H9 (cell line): ENCODE measurements at places on chromosomes 11 and 22. TPM values are rescaled to one million over a fixed set of nuclear protein-coding genes. Genes with fewer than 3 reads are reported as not detected.
A peak's percentile ranks its signal among the peaks of the same experiment; 100 is the strongest.

Gene TSPAN32
- not detected in 2 replicates for total RNA-seq

- H3K27me3 ChIP-seq: no peaks in the 10 kb centered on the region
- no peaks in the 10 kb centered on the region for H3K36me3 ChIP-seq
- no peak for DNase-seq
- H3K4me3 ChIP-seq: peak overlapping the region; percentile 91
- H3K4me1 ChIP-seq: no peaks in the 10 kb centered on the region
- no peak overlapping the region for H3K27ac ChIP-seq
These were observed 586 bp downstream of the TTLL1 start for GRCh38 chr22:43088627-43088983.

- no peaks in the 10 kb centered on the region for H3K4me1 ChIP-seq
- no peak overlapping the region for H3K4me3 ChIP-seq
- no peak overlapping the region for H3K27ac ChIP-seq
- no peak for DNase-seq
These were observed 64.7 kb downstream of the PARVG start for GRCh38 chr22:44245438-44245837.

GRCh38 chr11:122488892-122489706, 166.4 kb upstream of the UBASH3B start:
- H3K27me3 ChIP-seq: no peaks in the 10 kb centered on the region
- no peak overlapping the region for H3K4me3 ChIP-seq
- no peak for DNase-seq
- no peaks in the 10 kb centered on the region for H3K36me3 ChIP-seq

Gene LMO2
- total RNA-seq: 0.33 and 0.48 TPM in 2 replicates

DNA sequence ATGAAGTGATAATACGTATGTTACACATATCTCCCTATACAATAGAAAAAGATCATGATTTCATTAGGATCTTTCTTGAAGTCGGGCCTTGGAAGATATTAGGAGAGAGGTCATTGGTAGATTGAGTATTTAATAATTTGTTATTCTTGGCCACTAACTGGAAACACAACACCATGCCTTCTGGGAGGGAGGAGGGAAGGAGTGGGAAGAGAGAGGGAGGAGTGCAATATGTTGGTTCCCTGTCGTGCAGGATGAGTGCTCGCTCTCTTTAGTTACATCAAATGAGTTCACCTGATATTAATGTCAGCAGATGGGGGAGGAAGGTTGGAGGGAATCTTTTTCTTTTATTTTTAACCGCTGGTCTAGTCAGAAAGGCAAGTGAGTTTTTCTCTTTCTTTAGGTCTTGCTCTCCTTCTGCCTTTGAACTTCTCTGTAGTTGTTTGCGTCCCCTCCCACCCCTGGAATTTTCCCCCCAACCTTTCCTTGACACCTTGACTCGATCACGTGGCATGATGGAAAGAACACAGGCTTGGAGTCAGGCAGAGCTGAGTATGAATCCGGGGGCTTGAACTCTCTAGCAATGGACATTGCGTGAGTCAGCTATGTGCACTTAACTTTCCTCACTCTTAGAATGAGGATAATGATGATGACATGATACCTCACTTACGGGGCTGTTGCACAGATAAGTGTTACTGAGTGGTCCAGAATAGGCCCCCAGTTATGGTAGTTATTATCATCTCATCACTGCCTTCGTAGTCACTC, 6.2 kb downstream of the ADAMTS15 start:
- DNase-seq: no peak
- 0 out of 2 replicates have a peak, but pooled peaks cover 2% of the 10 kb centered on the region for H3K4me1 ChIP-seq
- H3K4me3 ChIP-seq: no peak overlapping the region
- no peaks in the 10 kb centered on the region for H3K36me3 ChIP-seq
- peaks cover 14% of the 10 kb centered on the region; the same call in 1 of the 2 replicates for H3K27me3 ChIP-seq
- no peak overlapping the region for H3K27ac ChIP-seq

GRCh38 chr11:113505541-113506375, 30.6 kb upstream of the DRD2 start:
- H3K4me1 ChIP-seq: no peaks in the 10 kb centered on the region
- H3K27me3 ChIP-seq: no peaks in the 10 kb centered on the region
- H3K36me3 ChIP-seq: no peaks in the 10 kb centered on the region
- DNase-seq: peak; percentile 14
- H3K27ac ChIP-seq: no peak overlapping the region

Gene DEPDC7
- total RNA-seq: 4.4 TPM in 2 replicates

DNA sequence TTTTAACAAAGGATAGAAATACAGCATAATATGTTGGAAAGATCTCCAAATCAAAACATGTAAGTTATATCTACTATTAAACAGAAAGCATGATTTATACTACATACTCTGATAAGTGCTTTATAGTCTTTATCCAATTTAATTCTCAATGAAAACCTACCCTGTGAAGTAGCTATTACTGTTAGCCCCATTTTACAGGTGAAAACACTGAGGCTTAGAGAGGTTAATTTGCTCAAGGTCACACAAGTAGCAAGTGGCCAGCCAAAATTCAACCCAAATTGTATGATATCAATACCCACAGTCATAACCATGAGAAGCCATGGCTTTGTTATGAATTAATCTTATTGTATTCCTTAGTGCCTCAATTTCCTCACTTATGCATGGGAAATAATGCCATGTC, 675 bp upstream of the OR5AN1 start:
- H3K27me3 ChIP-seq: no peaks in the 10 kb centered on the region
- no peak for DNase-seq
- H3K36me3 ChIP-seq: no peaks in the 10 kb centered on the region
- no peak overlapping the region for H3K27ac ChIP-seq
- no peaks in the 10 kb centered on the region for H3K4me1 ChIP-seq

Gene GPR83
- 0.15 TPM in 1 of 2 replicates, not detected in the other for total RNA-seq

DNA sequence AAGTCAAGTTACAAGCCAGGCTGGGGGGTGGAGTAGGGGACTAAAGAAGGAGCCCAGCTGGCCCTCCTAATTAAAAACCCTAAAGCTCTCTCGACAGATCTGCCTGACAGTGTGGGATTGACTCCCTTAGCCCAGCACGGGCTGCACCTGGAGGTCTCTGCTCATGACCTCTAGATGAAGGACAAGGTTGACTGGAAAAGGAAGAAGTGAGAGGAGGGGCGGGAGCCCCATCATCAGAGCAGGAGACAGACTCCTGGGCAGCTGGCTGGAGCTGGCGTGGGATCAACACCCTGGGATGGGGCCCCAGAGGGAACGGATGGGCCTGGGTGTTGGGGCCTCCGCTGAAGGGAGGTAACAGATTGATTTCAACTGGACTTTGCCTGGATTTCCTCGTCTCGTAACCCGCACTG, 46.1 kb downstream of the RPUSD4 start:
- H3K4me3 ChIP-seq: no peak overlapping the region; the same call in 2 of the 3 replicates
- no peaks in the 10 kb centered on the region for H3K36me3 ChIP-seq
- no peak overlapping the region for H3K27ac ChIP-seq
- peaks cover 6% of the 10 kb centered on the region; the same call in 1 of the 2 replicates for H3K4me1 ChIP-seq
- no peak for DNase-seq
- no peaks in the 10 kb centered on the region for H3K27me3 ChIP-seq

DNA sequence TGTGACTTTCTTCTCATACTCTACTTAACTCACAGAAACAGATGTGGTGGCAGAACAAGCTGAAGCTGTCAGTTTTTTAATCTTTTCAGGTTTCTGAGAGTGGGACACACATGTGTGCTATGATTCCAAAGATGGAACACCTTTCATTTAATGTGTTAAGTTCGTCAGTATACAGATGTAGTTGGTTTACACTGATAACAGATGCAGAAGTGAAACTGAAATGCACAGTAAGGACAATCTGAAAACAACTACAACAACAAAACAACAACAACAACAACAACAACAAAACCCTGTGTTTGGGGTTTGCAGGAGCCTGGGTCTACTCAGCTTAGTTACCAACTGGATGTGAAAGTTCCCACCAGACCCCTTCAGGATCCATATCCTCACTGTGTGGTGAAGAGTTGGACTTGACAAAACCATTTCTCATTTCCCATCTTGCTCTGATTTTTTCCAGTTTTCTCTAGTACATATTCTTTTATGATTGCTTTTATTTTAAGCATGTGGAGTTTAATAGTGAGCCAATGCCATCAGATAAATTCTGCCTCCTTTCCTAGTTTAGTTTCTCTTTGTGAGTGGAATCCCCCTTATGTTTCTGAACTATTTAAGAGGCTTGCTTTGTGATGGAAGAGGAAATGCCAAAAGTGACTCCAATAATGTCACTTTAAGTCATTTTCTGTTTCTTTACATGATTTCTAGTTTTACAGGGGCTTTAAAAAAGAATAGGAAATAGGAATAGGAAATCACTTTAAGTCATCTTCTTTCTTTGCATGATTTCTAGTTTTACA, 47.8 kb downstream of the ARHGAP42 start:
- peaks cover 13% of the 10 kb centered on the region for H3K36me3 ChIP-seq
- H3K27ac ChIP-seq: peak overlapping the region; percentile 55
- no peak for DNase-seq
- H3K4me3 ChIP-seq: no peak overlapping the region
- H3K4me1 ChIP-seq: peaks cover 7% of the 10 kb centered on the region
- no peaks in the 10 kb centered on the region for H3K27me3 ChIP-seq

GRCh38 chr11:116849060-116849459, 11.6 kb upstream of the APOA1 start:
- DNase-seq: no peak
- H3K4me1 ChIP-seq: no peaks in the 10 kb centered on the region
- peaks cover 42% of the 10 kb centered on the region for H3K36me3 ChIP-seq
- no peaks in the 10 kb centered on the region for H3K27me3 ChIP-seq
- no peak overlapping the region for H3K27ac ChIP-seq

- H3K27ac ChIP-seq: no peak overlapping the region
- no peak for DNase-seq
- H3K4me1 ChIP-seq: no peaks in the 10 kb centered on the region; the same call in 1 of the 2 replicates
These were observed 5.2 kb upstream of the ADORA2A start for GRCh38 chr22:24422102-24422665.

DNA sequence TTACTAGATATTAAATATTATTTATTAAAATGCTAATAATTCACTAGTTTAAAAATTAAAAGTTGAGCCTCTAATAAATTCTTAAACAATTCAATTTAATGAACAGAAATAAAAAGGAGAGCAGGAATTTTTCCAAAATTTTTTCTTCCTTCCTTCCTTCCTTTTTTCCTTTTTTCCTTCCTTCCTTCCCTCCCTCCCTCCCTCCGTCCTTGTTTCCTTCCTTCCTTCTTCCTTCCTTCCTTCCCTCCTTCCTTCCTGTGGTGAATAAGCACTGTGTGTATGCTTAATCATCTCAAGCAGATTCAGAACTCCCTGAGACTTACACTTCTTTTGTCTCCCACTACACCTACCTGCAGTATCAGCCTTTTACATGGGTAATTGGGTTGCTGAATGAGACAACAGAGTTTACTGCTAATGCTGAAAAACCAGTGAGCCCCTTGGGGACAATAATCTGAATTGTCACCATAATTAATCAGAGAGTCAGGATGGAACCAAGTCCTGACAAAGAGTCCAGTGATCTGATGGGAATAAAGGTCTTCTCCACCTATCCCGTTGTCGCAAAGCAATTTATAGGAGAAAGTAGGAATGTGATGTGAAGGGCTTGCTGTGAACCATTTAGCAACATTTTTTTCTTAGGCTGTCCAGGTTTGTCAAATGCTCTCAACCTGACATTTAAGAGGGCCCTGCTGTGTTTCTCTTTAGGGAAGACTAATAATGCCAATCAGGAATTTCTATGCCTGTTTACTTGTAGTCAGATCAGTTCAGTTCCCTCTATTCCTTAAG, 58.1 kb upstream of the CEP295 start:
- H3K4me1 ChIP-seq: peaks cover 6% of the 10 kb centered on the region; the same call in 1 of the 2 replicates
- H3K27ac ChIP-seq: no peak overlapping the region
- no peak for DNase-seq
- H3K27me3 ChIP-seq: no peaks in the 10 kb centered on the region; the same call in 1 of the 2 replicates

Gene OR56A1
- total RNA-seq: 0.07 TPM in 2 replicates

Gene TRIM44
- 34.8 and 37.7 TPM in 2 replicates for total RNA-seq

- no peaks in the 10 kb centered on the region for H3K4me1 ChIP-seq
- DNase-seq: peak; percentile 8
- H3K27ac ChIP-seq: no peak overlapping the region
These were observed 33.3 kb upstream of the CACNG2 start for GRCh38 chr22:36736701-36737320.

DNA sequence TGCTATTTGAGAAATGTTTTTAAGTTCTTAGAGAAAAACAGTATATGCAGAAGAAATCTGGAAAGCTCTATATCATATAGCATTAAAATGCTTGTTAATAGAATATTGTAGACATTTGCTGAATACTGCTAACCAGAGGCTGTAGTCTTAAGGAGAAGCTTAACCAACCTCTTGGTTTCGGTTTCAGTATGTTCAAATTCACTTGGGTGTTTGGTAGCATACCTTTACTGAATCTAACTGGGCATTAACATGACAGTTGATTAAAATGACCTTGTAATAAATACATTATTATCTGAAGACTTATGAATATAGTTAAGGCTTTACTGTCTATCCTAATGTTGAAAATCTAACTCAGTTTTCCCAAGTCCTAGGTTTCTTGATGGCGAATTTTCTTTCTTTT, 5.4 kb downstream of the PCF11 start:
- H3K4me3 ChIP-seq: no peak overlapping the region; the same call in 1 of the 2 replicates
- no peak overlapping the region for H3K27ac ChIP-seq
- peaks cover 74% of the 10 kb centered on the region for H3K36me3 ChIP-seq
- no peaks in the 10 kb centered on the region for H3K27me3 ChIP-seq
- no peak for DNase-seq

DNA sequence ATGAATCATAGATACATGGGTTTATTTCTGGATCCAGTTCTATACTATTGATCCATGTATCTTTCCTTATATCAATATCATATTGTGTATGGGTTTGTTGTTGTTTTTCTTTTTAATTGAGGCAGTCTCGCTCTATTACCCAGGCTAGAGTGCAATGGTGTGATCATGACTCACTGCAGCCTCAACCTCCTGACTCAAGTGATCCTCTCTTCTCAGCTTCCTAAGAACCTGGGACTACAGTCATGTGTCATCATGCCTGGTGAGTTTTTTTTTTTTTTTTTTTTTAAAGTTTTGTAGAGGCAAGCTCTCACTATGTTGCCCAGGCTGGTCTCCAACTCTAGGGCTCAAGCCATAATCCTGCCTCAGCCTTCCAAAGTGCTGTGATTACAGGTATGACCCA, 1589.4 kb upstream of the TENM4 start:
- no peak overlapping the region for H3K4me3 ChIP-seq
- no peaks in the 10 kb centered on the region for H3K27me3 ChIP-seq
- H3K27ac ChIP-seq: no peak overlapping the region

Gene OR10A5
- not detected in 2 replicates for total RNA-seq

Gene OR52A1
- total RNA-seq: 0.09 and 0.42 TPM in 2 replicates

Gene SCGB1D2
- not detected in 2 replicates for total RNA-seq

DNA sequence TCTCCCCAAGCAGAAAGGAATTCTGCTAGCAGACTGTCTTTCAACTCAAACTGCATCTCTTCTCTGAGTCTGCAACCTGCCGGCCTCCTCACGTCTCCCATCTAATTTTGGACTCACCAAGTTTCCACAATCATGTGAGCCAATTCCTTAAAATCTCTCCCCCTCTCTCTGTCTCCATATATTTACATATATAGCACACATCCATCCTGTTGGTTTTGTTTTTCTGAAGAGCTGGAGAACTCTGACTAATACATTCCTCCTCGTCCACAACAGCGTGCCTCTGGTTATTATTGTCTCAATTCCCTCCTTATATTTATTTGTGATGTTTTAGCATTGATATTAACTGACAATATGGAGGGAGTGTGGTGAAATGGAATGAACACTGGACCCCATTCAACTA, 29.6 kb upstream of the FJX1 start:
- H3K27ac ChIP-seq: no peak overlapping the region
- no peaks in the 10 kb centered on the region for H3K27me3 ChIP-seq
- H3K36me3 ChIP-seq: no peaks in the 10 kb centered on the region
- no peak for DNase-seq
- H3K4me3 ChIP-seq: no peak overlapping the region

GRCh38 chr11:96752221-96752620, 362.4 kb downstream of the JRKL start:
- no peaks in the 10 kb centered on the region for H3K36me3 ChIP-seq
- no peak overlapping the region for H3K27ac ChIP-seq
- no peak for DNase-seq
- no peaks in the 10 kb centered on the region for H3K4me1 ChIP-seq

Gene CALCA
- 0.29 TPM in 1 of 2 replicates, not detected in the other for total RNA-seq

Gene RFPL1
- total RNA-seq: not detected in 2 replicates
